ENCODE measurements at places on chromosomes 16 and 17.

GRCh38 chr16:28915181-28915580, 9.9 kb downstream of the RABEP2 start:
- DNase-seq: no peak

- no peak for DNase-seq
These were observed 11.2 kb downstream of the CD300LB start for GRCh38 chr17:74520016-74520434.

GRCh38 chr17:29091606-29092289, 48.8 kb downstream of the PIPOX start:
- no peak for DNase-seq

- DNase-seq: no peak
These were observed 24.8 kb downstream of the LMF1 start for GRCh38 chr16:946048-946395.

DNA sequence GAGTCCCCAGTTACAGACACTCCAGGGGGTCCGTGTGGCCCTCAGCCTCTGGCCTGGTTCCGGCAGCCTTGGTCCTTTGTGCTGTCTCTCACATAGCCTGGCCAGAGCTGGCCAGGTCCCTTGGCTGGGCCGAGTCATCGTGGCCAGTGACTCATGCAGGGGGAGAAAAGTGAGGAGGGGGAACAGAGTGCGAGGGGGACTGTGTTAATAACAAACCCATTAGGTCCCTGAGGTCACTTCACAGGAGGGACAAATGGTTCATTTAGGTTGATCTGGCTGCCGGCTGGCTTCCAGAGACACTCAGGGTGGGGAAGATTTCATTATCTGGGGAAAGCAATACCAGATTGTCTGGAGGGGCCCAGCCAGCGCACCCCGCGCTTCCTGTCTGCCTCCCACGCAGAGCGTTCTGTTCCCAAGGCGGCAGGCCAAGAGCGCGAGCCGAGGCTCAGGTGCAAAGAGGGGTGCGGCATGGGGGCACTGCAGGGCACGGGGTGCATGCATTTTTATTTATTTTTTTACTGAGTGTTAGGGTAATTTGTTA, 223.1 kb downstream of the SEC14L1 start:
- no peak for DNase-seq

GRCh38 chr17:78133971-78134898, 3.7 kb downstream of the TMC8 start:
- no peak for DNase-seq

GRCh38 chr17:70503449-70503848, 334.1 kb downstream of the KCNJ2 start:
- DNase-seq: no peak

- no peak for DNase-seq
These were observed 34.8 kb downstream of the WDR45B start for GRCh38 chr17:82613283-82614094.

GRCh38 chr17:980406-981291, 1.1 kb upstream of the NXN start:
- DNase-seq: peak; percentile 31

- DNase-seq: no peak
These were observed 3.0 kb downstream of the FMNL1 start for GRCh38 chr17:45224671-45225050.

DNA sequence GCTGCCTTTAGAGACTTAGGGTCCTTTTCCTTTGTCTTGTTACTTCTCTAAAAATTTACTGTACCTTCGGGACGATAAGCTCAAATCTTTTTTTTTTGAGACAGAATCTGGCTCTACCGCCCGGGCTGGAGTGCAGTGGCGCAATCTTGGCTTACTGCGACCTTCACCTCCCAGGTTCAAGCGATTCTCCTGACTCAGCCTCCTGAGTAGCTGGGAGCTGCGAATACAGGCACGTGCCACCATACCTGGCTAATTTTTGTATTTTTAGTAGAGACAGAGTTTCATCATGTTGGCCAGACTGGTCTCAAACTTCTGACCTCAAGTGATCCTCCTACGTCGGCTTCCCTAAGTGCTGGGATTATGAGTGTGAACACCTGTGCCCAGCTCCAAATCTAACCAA, 7.4 kb downstream of the RAD51C start:
- no peak for DNase-seq

DNA sequence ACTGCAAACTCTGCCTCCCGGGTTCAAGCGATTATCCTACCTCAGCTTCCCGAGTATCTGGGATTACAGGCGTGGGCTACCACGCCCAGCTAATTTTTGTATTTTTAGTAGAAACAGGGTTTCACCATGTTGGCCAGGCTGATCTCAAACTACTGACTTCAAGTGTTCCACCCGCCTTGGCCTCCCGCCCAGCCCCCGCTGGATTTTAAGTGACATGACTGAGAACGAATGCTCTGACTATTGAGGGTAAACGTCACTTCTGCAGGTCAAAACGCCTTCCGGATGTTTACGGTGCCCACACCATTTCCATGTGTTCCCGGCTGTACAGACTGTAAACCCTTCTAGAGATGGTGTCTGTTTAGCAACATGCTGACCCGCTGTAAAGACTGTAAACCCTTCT, 22.8 kb downstream of the PITPNA start:
- no peak for DNase-seq

GRCh38 chr16:88524973-88525662, 45.1 kb upstream of the ZC3H18 start:
- DNase-seq: no peak

- no peak for DNase-seq
These were observed 67.5 kb downstream of the MARF1 start for GRCh38 chr16:15575293-15576049.

DNA sequence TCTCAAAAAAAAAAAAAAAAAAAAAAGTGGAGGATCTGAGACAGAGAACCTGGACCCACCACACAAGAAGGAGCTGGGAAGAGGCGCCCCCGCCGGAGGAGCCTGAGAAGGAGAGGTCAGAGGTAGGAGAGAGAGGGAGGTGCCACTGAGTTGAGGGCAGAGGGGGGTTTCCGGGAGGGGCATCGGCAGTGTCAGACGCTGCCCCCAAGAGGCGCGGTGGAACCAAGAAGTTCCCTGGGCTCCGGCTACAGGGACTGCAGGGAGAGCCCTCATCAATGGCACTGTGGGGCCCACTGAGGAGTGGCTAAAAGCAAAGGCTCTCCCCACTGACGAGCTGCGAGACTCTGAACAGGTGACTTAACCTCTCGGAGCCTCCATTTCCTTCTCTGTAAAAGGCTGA, 4.2 kb downstream of the CCDC42 start:
- DNase-seq: no peak

DNA sequence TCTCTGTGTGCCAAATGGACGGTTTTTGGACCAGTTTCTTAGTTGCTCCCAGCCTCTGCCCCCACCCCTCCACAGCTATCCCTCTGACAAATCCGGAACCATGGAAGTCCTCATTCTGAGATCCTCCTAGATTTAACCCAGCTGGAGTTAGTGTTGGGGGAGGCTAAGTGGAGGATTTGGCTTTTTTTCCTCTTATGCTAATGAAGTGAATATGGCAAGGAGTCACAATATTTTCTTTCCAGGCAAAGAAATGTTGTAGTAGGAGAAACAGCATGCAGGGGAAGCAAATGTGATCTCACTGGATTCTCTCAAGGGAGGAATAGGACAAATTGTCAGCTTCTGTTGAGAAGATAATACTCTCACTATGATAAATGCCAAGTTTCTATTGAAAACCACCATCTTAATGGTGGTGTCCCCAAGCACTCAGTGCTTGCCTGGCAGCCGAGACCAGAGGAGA, 159.5 kb downstream of the MSI2 start:
- DNase-seq: no peak

DNA sequence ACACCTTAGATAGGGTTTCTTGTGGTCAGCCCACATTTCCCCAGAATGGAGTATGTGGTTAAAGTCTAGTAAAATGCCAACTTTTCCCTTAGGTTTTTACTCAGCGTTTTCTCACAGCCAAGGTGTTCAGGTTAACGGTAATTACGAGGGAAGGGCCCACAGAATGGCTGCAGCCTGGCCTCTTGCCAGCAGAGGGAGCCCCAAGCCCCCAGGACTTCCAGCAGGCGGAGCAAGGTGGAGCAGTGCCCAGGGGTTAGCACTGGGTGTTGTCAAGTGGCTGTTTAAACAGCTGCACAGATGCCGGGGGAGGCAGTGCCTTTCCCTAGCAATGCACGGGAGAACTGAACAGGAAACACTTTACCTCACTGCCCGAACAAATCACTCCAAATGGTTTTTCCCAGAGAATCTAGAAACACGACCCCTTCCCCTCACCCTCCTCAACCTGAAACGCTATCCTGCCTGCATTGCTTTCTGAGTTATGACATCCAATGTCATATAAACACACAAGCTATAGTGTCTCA, 6.6 kb downstream of the PHB1 start:
- DNase-seq: no peak

- no peak for DNase-seq
These were observed 4.7 kb upstream of the CDT1 start for GRCh38 chr16:88798772-88799455.

GRCh38 chr16:50866806-50867205, 124.9 kb downstream of the CYLD start:
- no peak for DNase-seq

- DNase-seq: no peak
These were observed at the start of gene LDHD for GRCh38 chr16:75116081-75116910. TSS of gene LDHD (minus strand) at chr16:75116780. CDS start at chr16:75116720, 60 bp downstream.

DNA sequence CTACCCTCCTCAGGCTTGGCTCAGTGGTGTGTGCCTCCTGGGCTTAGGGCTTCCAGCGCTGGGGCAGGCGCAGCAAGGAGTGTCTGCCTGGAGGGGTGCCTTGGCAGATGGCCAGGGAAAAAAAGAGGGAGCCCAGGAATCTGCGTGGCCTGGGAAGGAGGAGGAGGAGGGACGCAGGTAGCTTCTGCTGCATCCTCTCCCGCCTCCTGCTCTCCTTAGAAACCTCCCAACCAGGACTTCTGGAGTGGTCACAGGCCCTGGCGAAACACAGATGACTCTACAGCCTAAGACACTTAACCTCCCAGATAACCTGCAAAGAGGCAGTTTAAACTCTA, 7.3 kb upstream of the BCAR1 start:
- DNase-seq: no peak

- DNase-seq: no peak
These were observed 157.0 kb downstream of the CCDC182 start for GRCh38 chr17:57588086-57588485.

DNA sequence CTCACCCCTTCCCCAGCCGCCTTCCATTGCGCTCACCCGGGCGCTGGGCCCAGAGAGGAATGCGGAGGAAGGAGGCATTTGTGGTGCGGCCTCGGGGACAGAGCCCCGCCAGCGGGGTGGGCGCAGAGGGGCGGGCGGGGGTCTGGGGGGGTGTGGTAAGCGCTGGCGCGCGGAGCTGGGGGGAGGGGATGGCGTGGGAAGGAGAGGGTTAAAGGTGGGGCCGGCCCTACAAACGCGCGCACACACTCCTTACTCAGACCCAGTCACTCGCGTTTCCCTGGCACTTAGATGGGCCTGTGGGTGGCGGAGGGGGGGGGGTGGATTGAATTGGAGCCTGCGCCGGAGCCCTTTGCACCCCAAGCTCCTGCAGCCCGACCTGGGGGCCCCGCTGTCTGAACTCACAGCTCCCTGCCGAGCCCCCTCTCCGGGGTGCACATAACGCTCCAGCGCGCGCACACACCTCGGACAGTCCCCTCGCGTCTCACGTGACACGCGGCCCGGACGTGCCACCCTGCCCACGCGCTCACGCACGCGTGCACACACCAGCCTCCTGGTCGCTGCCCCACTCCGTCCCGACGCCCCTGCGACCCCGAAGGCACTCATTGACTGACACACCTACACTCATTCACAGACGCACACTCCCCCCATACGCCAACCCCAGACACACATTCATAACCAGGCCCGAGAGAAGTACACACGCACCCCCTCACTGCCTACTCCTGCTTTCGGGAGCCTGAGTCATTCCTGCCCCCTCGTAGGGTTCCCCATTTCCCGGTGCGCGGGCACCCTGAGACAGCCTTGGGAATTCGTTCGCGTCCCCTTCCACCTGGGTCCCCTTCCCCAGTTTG, 844 bp downstream of the TBKBP1 start:
- DNase-seq: no peak

GRCh38 chr16:8874388-8874787, 5.6 kb upstream of the CARHSP1 start:
- DNase-seq: no peak

DNA sequence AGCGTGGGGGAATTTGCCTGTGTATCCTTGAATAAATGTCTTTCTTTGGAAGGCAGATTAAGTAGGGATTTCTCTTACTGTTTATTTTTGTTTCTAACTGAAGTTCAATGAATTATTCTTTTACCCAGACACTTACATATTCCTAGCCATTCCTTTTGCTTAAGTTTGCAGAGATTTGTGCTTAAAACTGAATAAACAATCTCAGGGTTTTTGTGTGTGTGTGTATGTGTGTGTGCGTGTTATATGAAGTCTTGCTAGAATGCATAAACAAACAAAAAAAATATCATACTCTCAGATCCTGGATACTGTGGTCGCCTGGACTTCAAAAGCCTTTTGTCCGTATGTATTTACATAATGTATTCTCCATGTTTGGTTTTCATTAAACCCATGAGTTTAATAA, 672.8 kb downstream of the MAF start:
- no peak for DNase-seq

DNA sequence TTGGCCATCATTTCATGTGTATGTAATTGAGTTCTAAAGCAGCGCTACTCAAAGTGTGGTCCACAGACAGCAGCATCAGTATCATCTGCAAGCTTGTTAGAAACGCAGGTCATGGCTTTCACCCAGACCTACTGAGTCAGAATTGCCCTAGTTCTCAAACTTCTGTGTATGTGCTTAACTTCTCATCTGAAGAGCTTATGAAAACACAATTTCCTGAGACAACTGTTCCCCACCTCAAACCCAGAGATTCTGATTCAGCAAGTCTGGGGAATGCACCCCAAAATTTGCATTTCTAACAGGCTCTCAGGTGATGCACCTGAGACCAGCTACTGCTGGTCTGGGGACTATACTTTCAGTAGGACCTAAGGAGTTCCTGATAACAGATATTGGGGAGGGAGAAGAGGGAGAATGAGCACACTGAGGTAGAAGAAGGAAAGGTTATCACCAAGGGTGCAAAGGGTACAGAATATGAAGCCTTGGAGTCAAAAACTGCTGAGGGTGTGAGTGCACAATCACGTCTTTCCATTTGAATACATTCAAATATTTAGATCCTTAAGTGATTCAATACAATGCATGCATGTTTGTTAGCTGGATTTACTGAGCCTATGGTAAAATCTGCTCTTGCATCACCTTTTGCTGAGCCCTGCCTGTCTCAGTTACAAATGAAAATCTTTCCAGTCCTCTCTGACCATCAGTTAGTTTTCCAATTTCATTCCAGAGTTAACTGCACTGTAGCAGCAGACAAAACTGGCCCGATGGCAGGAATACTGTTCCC, 29.2 kb upstream of the SKAP1 start:
- no peak for DNase-seq

DNA sequence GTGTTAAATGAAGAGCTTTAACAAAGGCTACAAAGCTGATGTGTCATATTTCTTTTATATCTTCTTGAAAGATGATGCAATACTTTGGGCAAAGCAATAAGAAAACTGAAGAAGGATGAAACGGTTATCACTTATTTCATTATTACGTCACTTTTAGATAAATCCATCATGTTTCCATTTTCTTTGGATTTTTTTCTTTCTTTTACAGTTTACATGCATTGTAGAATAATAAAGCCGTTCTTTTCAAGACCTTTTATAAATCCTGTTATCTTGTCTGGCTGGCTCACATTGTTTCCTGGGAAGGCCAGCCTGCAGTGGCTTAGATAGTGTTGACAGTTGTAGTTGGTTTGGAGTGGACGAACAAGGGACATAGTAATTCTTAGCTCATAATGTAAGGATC, 28.9 kb downstream of the TANC2 start:
- no peak for DNase-seq

- no peak for DNase-seq
These were observed 36.0 kb downstream of the ZFHX3 start for GRCh38 chr16:73011926-73012325.

All from esophagus squamous epithelium (tissue), 5 donors.